ENCODE measurements at places on chromosomes 16 and 17.

GRCh38 chr17:40849723-40850122 is 17.3 kb downstream of the KRT12 start:
- no peak for DNase-seq

GRCh38 chr17:75876190-75876937 is 2.0 kb downstream of the TRIM47 start:
- DNase-seq = peak; percentile 62

GRCh38 chr17:42591411-42591810 is 13.9 kb upstream of the PSMC3IP start:
- DNase-seq = no peak

DNA sequence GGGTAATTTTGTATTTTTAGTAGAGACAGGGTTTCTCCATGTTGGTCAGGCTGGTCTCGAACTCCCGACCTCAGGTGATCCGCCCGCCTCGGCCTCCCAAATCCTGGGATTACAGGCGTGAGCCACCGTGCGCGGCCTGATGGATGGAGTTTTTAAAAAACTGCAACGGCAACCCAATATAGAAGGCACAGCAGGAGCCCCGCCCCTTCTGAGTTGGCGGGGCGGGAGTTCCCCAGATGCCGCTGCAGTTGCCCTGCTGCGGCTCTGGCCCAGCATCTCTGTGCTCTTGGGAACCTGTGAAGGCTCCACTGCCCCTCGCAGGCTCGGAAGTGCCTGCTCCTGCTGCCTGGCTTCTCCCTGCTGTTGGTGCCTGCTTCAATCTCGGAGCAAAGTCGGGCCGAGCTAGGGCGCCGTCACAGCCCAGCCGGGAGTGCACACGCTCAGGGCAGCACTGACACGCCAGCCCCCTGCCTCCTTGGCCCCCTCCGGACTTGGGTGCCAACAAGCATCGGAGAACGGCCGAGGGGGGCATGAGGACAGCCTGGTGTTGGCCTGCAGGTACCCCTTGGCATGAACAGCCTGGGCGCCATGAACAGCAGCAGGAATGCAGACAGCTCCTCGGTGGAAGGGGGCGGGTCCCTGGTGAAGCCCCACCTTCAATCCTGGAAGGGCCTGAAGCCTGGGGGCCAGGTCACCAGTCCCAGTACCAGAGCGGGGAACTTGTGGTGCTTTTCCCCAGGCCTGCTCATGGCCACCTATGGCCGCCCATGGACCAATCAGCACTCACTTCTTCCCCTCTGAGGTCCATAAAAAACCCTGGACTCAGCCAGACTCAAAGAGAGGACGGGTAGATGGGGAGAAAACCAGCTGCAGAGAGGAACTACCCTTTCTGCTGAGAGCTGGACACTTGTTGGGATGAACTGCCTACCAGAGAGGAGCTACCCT is 2.3 kb upstream of the NT5M start:
- DNase-seq = peak; percentile 70

DNA sequence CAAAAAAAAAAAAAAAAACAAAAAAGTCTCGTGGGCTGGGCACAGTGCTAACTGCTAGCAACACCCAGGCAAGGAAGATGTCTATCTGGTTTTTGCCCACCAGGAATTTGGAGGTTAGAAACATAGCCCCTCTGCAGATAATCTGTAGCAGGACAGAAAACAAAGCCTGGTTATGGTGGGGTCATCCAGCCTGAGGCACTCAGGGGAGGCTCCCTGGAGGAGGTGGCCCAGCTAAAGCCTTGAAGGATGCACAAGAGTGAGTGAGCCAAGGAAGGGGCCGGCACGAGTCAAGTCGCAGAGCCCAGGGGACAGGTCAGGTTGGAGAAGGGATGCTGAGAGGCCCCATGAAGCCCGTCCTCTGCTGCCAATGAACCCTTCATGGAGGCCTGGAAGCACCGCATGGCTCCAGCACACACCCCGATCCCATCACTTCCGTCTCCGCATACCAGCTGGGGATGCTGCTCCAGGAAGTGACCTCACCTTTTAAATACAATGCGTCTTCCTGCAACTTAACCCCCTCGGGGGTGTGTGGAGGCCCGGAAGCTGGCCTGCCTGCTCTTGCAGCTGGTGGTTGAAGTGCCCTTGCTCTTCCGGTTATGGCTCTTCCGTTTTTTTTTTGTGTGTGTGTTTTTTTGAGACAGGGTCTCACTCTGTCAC is 86.5 kb downstream of the ENGASE start:
- DNase-seq = no peak

- DNase-seq = no peak
Observed at GRCh38 chr17:67577429-67578141, 140.2 kb upstream of the NOL11 start.
